ENCODE measurements at places on chromosomes 7 and 10. TPM values are rescaled to one million over a fixed set of nuclear protein-coding genes. Genes with fewer than 3 reads are reported as not detected.

GRCh38 chr7:158863611-158864506 is 7.5 kb downstream of the DYNC2I1 start:
- no peaks in the 10 kb centered on the region for H3K4me1 ChIP-seq
- H3K27me3 ChIP-seq: no peaks in the 10 kb centered on the region
- peak; percentile 92 for DNase-seq
- no peaks in the 10 kb centered on the region for H3K36me3 ChIP-seq

GRCh38 chr7:45653209-45653907 is 79.2 kb downstream of the ADCY1 start:
- DNase-seq: peak; percentile 5
- no peaks in the 10 kb centered on the region for H3K36me3 ChIP-seq
- no peak overlapping the region for H3K27ac ChIP-seq
- H3K4me3 ChIP-seq: no peak overlapping the region
- H3K27me3 ChIP-seq: no peaks in the 10 kb centered on the region

MGAM2 gene
- total RNA-seq: not detected

- H3K27ac ChIP-seq: no peak overlapping the region
- H3K4me3 ChIP-seq: no peak overlapping the region
- DNase-seq: no peak
- no peaks in the 10 kb centered on the region for H3K36me3 ChIP-seq
- H3K4me1 ChIP-seq: no peaks in the 10 kb centered on the region
- no peaks in the 10 kb centered on the region for H3K27me3 ChIP-seq
Observed at GRCh38 chr7:112052993-112053736, 153.0 kb downstream of the DOCK4 start.

DNA sequence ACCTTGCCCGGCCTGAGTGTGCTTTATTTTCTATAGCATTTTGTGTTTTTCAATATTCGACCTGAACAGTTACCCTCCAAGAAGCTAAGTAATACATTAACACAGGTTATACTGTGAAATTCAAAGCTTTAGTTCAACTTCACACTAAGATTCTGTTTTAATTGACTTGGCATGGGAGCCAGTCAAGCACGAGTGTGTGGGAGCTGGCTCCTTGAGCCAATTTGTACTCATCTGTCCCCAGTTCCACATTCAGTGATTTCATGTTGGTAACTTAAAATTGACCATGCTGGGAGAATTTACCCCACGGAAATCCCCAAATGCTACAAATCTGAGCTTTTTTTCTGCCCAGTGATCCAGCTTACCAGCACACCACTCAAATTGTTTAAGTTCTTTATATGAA is 20.3 kb downstream of the TSPAN12 start:
- DNase-seq: no peak
- peaks cover 7% of the 10 kb centered on the region for H3K4me1 ChIP-seq
- no peaks in the 10 kb centered on the region for H3K36me3 ChIP-seq

DNA sequence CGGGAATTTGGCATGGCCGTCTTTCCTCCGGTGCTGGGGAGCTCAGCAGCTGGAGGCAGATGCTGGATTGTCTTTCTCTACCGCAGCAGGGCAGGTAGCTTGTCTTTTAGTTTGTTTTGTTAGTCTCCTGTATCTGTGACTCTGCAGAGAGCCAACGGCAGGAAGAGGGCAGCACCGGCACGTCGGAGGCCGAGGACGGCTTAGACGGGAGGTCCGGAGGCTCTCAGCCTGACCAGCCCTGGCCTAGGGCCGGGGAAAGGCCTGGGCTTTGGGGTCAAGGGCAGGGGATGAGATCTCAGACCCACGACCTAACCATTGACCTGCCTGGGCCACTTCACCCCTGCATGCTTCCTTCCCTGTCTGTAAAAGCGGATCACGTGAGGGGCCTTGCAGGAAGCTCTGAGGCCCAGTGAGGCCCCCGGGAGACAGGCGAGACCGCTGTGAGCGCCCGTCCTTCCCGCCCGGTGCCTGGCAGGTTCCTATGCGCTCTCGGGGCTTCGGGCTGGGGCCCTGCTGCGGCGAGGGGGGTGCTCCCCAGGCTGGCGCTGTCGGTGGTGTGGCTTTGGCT is 72.7 kb downstream of the LHPP start:
- peak; percentile 46 for DNase-seq
- no peak overlapping the region for H3K4me3 ChIP-seq
- no peaks in the 10 kb centered on the region for H3K36me3 ChIP-seq
- H3K4me1 ChIP-seq: peaks cover 6% of the 10 kb centered on the region
- H3K27ac ChIP-seq: no peak overlapping the region
- no peaks in the 10 kb centered on the region for H3K27me3 ChIP-seq

PPP1R9A gene
- total RNA-seq: 16.9 TPM

- H3K27ac ChIP-seq: no peak overlapping the region
- DNase-seq: peak; percentile 58
- peaks cover 5% of the 10 kb centered on the region for H3K4me1 ChIP-seq
- no peaks in the 10 kb centered on the region for H3K36me3 ChIP-seq
- H3K4me3 ChIP-seq: no peak overlapping the region
- no peaks in the 10 kb centered on the region for H3K27me3 ChIP-seq
Observed at GRCh38 chr7:141515941-141516340, 35.3 kb upstream of the AGK start.

PON1 gene
- 0.55 TPM for total RNA-seq

GRCh38 chr7:129163875-129164544 is 19.5 kb downstream of the TSPAN33 start:
- H3K4me1 ChIP-seq: peaks cover 12% of the 10 kb centered on the region
- DNase-seq: peak; percentile 82
- H3K36me3 ChIP-seq: no peaks in the 10 kb centered on the region
- H3K27me3 ChIP-seq: no peaks in the 10 kb centered on the region

GRCh38 chr10:121121462-121121861 is 270.3 kb downstream of the WDR11 start:
- H3K4me1 ChIP-seq: no peaks in the 10 kb centered on the region
- H3K27ac ChIP-seq: no peak overlapping the region
- no peaks in the 10 kb centered on the region for H3K36me3 ChIP-seq
- DNase-seq: no peak

BUD23 gene
- 34.5 TPM for total RNA-seq

GRCh38 chr10:59303018-59303417 is 59.3 kb downstream of the FAM13C start:
- DNase-seq: no peak
- H3K27me3 ChIP-seq: no peaks in the 10 kb centered on the region
- no peak overlapping the region for H3K27ac ChIP-seq
- H3K4me3 ChIP-seq: no peak overlapping the region
- H3K36me3 ChIP-seq: peaks cover 7% of the 10 kb centered on the region
- H3K4me1 ChIP-seq: no peaks in the 10 kb centered on the region

- H3K27ac ChIP-seq: no peak overlapping the region
- no peak overlapping the region for H3K4me3 ChIP-seq
- no peaks in the 10 kb centered on the region for H3K36me3 ChIP-seq
- H3K27me3 ChIP-seq: no peaks in the 10 kb centered on the region
- peaks cover 17% of the 10 kb centered on the region for H3K4me1 ChIP-seq
Observed at GRCh38 chr10:70558295-70558694, 44.2 kb downstream of the PRF1 start.

SRGN gene
- total RNA-seq: 82.3 TPM

GPRIN2 gene
- 27.8 TPM for total RNA-seq

- peaks cover 4% of the 10 kb centered on the region for H3K4me1 ChIP-seq
- H3K27me3 ChIP-seq: no peaks in the 10 kb centered on the region
- peak overlapping the region; percentile 41 for H3K27ac ChIP-seq
- H3K36me3 ChIP-seq: no peaks in the 10 kb centered on the region
- DNase-seq: no peak
- H3K4me3 ChIP-seq: no peak overlapping the region
Observed at GRCh38 chr7:122675011-122675410, 23.9 kb downstream of the RNF133 start.

- no peak for DNase-seq
- no peaks in the 10 kb centered on the region for H3K36me3 ChIP-seq
- H3K27ac ChIP-seq: no peak overlapping the region
- H3K4me3 ChIP-seq: no peak overlapping the region
- H3K4me1 ChIP-seq: peaks cover 5% of the 10 kb centered on the region
- no peaks in the 10 kb centered on the region for H3K27me3 ChIP-seq
Observed at GRCh38 chr7:44438816-44439215, 51.6 kb downstream of the NUDCD3 start.

ZNF467 gene
- 14.0 TPM for total RNA-seq

SUGCT gene
- total RNA-seq: 0.87 TPM

HTR7 gene
- total RNA-seq: 3.0 TPM

DNA sequence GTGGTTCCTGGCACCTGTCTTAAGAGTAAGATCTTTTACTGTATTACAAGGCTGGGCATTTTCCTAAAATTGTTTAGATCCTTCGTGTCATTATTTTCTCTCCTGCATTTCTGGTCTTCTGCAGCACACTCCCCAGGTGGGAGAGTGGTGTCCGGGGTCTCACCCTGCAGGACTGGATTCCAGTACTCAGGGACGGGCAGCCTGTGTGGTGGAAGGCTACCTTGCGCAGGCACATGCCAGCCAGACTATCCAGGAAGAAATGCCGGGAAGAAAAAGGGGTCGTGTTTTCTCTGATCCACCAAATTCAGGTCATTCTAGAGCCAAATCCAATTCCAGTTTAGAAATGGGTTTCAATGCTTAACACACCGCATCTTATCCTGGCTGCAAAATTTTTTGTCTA is 27.7 kb downstream of the CNPY1 start:
- H3K4me1 ChIP-seq: no peaks in the 10 kb centered on the region
- peaks cover 94% of the 10 kb centered on the region for H3K27me3 ChIP-seq
- H3K36me3 ChIP-seq: no peaks in the 10 kb centered on the region

CTTNBP2 gene
- 0.89 TPM for total RNA-seq

ADRA2A gene
- 1.7 TPM for total RNA-seq

- no peak overlapping the region for H3K4me3 ChIP-seq
- no peak overlapping the region for H3K27ac ChIP-seq
- H3K36me3 ChIP-seq: no peaks in the 10 kb centered on the region
- peak; percentile 17 for DNase-seq
Observed at GRCh38 chr7:7858559-7858958, 110.0 kb upstream of the GLCCI1 start.

DNA sequence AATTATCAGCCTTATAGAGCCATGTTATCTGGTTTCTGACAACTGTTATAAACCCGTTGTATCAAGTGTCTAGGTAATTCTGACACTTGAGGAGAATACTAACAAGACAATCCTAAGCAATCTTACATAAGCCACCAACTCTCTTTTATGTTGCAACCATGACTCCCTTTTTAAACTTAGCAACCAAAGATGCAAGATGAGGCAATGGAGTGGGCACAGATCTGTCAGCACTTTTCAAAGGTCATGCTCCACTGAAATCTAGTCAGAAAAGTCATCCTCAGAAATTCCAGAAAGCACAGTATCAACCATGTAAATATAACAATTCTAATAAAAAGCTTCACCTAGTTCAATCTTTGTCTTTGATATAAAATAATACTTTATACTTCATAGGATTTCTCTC is 77.0 kb upstream of the SEMA3A start:
- no peak overlapping the region for H3K27ac ChIP-seq
- no peaks in the 10 kb centered on the region for H3K36me3 ChIP-seq
- no peaks in the 10 kb centered on the region for H3K4me1 ChIP-seq
- H3K27me3 ChIP-seq: no peaks in the 10 kb centered on the region
- no peak for DNase-seq

GRCh38 chr10:16927546-16927945 is 110.3 kb upstream of the RSU1 start:
- no peaks in the 10 kb centered on the region for H3K4me1 ChIP-seq
- no peak for DNase-seq
- no peak overlapping the region for H3K27ac ChIP-seq
- H3K4me3 ChIP-seq: no peak overlapping the region
- H3K27me3 ChIP-seq: no peaks in the 10 kb centered on the region

GRCh38 chr10:95880704-95881103 is 27.1 kb upstream of the CC2D2B start:
- no peak for DNase-seq
- H3K4me1 ChIP-seq: no peaks in the 10 kb centered on the region
- H3K4me3 ChIP-seq: no peak overlapping the region
- H3K36me3 ChIP-seq: peaks cover 12% of the 10 kb centered on the region
- H3K27me3 ChIP-seq: no peaks in the 10 kb centered on the region
- H3K27ac ChIP-seq: peak overlapping the region; percentile 41

DNA sequence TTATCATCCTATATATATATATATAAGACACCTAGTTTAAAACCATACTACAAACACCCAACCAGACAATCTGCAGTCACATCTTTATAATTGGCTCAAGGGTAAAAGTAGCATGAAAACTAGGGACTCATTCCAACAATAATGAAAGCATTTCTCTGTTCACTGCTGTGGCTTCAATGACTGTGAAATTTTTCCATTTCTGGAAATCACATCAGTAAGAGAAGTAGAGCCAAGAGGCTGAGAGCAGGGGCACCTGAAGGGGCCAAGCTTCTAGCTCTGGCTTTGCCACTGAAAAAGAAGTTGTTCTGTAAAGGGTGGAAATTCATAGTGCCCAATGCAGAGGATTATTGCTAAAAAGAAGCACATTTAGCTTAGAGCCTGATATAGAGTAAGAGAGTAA is 158.6 kb upstream of the GLI3 start:
- H3K4me1 ChIP-seq: no peaks in the 10 kb centered on the region
- no peak overlapping the region for H3K4me3 ChIP-seq
- H3K27ac ChIP-seq: no peak overlapping the region
- no peaks in the 10 kb centered on the region for H3K36me3 ChIP-seq
- H3K27me3 ChIP-seq: no peaks in the 10 kb centered on the region
- no peak for DNase-seq

FRAT2 gene
- total RNA-seq: 6.4 TPM

VWA2 gene
- 2.3 TPM for total RNA-seq

Data from stomach (tissue), 19 donors.